Glutamatergic neuron (in vitro differentiated cells): ENCODE measurements at places on chromosomes 11 and 22.

DNA sequence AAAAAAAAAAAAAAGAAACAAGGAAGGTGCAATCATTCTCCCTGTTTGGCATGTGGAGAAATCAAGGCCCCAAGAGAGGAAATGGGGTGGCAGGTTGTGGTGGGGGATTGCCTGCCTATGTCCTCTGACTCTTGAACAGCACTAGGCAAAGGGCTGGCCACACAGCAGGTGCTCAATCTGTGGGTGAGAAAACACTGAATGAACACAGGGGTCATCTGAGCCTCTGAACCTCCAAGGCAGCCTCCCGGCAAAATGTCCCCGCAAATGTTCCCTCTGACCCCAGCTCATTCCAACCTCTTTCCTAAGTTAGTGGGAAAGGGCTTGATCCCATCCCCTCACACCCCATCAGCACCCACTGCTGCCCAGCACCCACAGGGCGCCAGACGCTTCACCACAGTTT, 4.6 kb downstream of the PLA2G6 start:
- DNase-seq: no peak

- no peak for DNase-seq
These were observed 14.6 kb upstream of the P2RY6 start for GRCh38 chr11:73257342-73258103.

- no peak for DNase-seq
These were observed 31.5 kb upstream of the RAB38 start for GRCh38 chr11:88206751-88207150.

DNA sequence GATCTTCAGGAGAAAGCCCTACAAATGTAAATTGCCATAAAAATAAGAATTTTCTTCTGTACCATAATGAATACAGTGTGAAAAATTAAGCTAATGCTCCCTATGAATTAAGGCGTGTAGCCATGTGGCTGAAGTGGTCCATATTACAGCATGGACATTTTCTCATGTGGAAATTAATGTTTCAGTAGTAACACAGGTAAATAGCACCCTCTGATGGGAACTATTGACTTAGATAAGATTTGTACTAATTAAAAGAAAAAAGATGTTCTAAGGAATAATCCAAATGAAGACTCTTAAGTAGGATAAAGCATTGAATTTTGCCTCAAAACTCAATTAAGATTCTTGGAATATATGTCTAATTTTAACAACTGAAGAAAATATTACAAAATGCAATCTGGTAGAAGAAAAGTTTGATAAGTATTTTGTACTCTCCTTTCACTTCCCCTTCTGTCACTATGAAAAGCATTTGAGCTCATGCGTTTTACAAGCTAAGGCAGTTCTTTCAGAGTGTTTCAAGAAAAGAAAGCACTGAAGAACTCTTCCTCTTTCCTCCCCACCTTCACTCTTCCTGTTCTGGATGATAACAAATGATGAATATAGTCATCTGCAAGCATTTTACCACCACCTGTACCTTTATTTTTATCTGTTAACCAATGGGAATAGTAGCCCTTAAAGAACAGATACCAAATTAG, 9.9 kb upstream of the OR8D2 start:
- no peak for DNase-seq

DNA sequence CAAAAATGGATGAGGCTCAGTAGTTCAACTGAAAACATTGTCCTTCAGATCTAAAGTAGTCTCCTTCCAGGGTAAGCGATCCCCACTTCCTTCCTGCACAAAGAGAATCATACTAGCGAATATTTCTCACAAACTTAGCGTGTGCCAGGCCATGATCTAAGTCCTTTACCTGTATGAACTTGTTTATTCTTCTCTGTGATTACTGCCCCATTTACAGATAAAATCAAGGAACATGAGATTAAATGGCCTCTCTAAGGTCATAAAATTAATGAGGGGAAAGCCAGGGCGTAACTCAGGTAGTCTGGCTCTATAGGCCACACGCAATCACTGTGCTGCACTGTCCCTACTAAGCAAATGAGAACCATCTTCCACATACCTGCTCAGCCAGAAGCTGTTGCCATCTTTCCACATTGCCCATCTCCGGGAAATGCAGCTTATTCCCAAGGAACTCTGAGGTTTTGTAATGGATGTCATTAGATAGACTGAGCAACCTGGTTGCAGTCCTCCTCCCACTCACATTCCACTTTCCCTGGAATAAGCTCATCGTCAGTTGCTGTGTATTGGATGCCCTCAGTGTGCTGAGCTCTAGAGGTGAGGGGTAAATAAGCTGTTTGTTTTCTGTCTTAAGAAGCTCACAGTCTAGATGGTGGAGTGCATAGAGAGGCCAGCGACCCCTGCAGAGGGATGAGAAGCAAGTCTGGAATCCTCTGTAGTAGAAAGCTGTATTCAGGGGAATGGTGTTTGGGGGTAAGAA, 146.3 kb downstream of the SNX19 start:
- no peak for DNase-seq

DNA sequence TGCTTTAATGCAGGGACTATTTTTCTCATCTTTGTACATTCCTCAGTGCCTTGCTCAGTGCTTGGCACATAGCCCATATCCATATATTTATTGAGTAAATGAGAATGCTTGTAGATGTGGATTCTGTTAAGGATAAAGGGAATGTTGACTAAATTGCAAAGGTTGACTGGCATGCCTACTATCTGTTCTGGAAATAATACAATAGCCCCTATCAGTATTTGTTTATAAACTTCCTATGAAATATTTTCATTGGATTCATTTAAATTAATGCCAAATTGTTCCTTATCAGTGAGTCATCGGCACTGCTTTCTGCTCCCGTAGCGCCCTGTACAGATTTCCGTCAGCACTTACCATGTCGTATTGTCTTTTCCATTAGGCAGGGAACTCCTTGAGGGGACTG, 8.0 kb downstream of the RNF121 start:
- no peak for DNase-seq

GRCh38 chr11:12126344-12127019, 16.1 kb downstream of the MICAL2 start:
- no peak for DNase-seq

- no peak for DNase-seq
These were observed 57.5 kb downstream of the ANO1 start for GRCh38 chr11:70135625-70136059.

GRCh38 chr22:37146051-37146385, 3.7 kb downstream of the IL2RB start:
- DNase-seq: no peak

GRCh38 chr11:71979094-71979493, 19.6 kb upstream of the IL18BP start:
- no peak for DNase-seq
